ENCODE measurements at places on chromosomes 4 and X. TPM values are rescaled to one million over a fixed set of nuclear protein-coding genes. Genes with fewer than 3 reads are reported as not detected.

GRCh38 chrX:3811331-3812311 is 98.2 kb upstream of the PRKX start:
- no peak for DNase-seq

PCDH19 gene
- not detected for polyA plus RNA-seq

DNA sequence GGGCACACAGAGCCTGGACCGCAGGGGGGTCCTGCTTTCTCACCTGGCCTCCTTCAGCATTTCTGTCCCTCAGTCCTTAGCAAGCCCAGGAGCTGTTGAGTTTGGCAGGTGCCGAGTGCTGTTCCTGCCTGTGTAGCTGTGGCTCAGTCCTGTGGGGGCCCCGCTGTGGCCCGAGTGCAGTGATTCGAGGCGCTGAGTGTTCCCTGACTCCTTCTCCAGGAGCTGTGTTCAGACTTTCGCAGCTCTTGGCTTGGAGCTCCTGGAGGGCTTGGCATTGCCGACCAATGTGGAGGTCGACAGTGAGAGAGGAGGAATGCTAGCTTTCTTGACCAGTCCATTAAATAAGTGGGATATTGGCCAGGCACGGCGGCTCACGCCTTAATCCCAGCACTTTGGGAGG is 50.1 kb upstream of the MSANTD1 start:
- no peak for DNase-seq

- no peak for DNase-seq
Observed at GRCh38 chrX:57453901-57454300, 137.9 kb upstream of the ZXDB start.

UGT2B15 gene
- polyA plus RNA-seq = not detected

SERPINA7 gene
- not detected for polyA plus RNA-seq

- DNase-seq = peak; percentile 30
Observed at GRCh38 chr4:41573502-41574001, 35.6 kb downstream of the LIMCH1 start.

DNA sequence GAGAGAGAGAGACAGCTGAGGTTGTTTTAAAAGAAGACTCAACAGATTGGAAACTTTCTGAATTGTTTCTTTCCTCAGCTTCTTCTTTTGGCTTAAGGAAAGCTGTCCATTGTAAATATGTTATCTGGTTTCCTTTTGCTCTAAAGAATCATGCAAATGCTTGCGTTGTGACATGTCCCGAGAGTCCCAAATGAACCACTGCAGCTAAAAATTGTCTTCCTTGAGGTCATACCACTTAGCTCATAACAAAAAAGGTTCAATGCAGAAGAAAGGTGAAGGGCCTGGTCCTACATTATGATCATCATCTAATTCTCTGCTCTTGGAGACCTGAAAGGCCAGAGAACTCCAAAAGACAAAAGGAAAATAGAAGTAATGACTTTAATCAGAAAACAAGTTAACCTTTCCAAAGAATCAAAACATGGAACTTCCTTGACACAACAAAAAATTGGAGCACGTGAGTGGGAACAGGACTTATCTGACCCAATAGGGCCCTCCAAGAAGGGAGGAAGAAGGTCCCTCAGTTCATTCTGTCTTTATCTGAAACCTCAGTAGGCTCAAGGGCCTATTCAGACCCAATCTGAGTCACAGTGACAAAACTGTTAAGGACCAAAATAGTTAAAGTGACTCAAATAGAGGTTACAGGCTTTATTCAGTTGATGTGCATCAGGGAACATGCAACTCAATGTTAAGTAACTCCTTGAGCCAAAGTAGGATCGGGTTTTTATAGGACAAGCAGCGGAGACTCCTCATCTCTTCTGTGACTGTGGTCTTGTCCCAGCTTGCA is 14.7 kb upstream of the VSIG1 start:
- no peak for DNase-seq

DNA sequence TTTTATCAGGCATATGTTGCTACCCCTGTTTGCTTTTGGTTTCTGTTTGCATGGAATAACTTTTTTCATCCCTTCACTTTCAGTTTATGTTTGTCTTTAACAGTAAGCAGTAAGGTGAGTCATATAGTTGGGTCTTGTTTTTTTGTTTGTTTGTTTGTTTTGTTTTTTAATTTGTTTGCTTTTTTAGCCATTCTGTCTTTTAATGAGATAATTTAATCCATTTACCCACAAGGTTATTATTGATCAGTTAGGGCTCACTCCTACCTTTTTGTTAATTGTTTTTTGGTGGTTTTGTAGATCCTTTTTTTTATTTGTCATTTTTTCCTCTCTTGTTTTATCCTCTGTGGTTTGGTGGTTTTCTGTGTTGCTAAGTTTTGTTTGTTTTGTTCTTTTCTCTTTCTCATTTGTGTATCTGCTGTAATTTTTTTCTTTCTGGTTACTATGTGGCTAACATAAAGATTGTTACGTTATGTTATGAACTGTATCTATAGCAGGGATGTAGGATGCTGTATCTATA is 379.5 kb upstream of the MAD2L1 start:
- no peak for DNase-seq

DNA sequence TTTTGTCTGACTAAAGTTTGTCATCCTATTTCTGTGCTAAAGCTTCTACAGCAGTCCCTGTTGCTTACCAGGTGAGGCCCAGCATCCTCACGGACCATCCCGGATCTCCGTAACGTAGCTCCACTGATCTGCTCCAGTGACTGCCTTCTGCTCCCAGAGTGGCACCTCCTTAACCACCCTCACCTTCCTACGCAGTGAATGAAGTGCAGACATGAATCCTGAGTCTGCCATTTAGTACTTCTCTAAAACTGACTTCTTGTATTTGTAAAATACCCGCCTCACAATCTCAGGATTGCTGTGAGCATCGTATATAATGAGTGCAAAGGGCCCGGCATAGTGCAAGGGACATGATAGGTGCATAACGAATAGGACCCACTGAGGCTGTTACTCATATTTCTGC is 27.7 kb upstream of the ACSL1 start:
- DNase-seq = no peak

DNA sequence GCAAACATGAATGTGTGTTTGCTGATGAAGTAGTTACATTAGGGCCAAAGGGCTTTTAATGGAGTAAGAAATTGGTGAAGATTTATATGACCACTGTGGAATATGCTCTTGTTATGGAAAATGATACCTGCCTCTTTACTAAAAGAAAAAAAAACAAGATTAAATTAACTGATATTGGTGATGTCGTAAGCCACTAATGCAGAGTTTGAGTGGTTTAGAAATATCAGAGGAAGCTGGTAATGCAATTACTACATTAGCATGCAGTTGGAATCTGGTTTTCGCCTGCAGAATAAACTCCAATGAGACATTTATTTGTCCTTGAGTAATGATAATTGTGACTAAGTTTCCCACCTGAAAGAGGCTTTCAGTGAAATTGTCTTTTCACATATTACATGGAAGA is 597.9 kb downstream of the GALNTL6 start:
- DNase-seq = no peak

HSFX4 gene
- polyA plus RNA-seq = not detected

Measured in BJ (cell line).